DMS 273 treated with DMSO at 0.1 percent for 48 hours (cell line): ENCODE measurements at places on chromosomes 1 and 21.

GRCh38 chr1:63892632-63893395 lies 119.0 kb downstream of the ROR1 start:
- DNase-seq = no peak

DNA sequence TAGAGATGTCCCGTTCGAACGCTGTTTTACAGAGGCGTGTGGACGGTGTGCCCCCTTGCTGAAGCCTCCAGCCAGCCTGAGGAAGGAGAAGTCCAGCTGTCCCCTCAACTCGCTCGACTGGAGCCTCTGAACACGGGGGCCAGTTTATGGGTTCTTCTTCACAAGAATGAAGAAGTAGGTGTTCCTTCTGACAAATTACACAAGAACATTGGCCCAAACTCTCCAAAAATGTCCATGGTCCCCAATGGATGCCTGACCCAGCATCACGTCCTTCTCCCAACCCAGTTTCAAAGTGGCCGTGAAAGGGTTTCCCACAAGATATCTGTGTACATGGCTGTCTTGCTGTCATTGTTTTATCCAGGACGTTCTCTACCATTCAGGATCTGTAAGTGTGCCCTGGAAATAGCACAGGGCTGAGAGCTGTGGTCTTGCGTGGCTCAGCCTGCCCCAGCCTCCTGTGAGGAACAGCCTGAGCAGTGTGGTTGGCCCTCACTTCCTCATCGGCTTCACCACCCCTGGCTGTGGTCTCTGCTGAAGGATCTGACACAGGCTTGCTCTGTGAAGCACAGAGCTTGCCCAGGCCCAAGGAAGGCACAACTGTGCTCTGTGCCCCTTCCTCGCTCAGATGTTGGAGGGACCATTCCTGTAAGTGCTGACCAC lies 1.0 kb upstream of the S100B start:
- no peak for DNase-seq

DNA sequence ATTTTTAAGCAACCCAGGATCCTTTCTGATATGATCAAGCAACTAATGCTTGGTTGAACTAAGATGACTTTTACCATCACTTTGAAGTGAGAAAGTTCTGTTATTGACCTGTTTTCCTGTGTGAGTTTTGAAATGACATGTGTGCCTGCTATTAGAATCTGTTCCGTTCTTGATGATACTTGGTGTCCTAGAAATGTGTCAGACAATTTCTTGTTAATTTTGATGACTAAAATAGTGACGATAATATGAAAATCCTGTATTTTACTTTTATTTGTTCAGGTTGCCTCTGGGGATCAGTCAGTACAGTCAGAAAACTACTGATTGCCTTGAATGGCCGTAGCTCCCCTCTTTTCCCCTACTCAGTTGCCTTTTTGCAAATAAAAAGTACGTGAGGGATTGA lies 228.0 kb downstream of the RYR2 start:
- no peak for DNase-seq

DNA sequence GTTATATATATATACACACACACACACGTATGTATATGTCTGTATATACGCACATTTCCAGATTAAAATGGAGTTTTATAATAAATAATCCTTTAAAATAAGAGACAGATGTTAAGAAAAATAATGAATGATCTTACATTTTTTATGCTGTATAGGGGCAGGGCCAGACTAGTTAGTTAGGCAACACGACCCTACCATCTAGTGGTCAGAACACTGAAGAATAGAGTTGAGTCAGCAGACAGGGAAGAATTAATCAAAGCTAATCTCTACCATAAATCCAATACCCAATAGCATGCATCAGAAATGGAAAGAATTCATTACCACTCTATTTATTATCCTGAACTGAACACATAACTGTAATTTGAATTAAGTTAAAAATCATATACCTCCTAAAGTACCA lies 156.7 kb downstream of the BRINP3 start:
- DNase-seq = peak; percentile 32

DNA sequence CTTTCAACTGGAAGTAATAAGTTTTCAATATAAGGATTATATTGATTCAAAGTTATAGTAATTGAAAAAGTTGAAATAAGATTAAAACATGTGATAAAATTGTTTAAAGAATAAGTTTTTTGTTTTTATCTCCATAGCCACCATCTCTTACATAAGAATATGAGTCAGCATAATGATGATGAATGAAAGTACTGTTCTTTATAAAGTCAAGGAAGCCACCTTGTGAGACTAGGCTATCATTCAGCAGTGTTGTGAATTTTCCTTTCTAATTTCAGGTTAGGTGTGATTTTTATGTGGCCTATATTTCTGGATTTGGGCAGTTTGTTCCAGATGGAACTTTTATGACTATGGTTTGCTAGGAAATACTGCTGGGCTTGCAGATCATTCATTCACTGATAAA lies 22.4 kb upstream of the ASB17 start:
- DNase-seq = no peak

- DNase-seq = peak; percentile 52
These were observed 24.3 kb downstream of the AHCTF1 start for GRCh38 chr1:246907472-246907871.

DNA sequence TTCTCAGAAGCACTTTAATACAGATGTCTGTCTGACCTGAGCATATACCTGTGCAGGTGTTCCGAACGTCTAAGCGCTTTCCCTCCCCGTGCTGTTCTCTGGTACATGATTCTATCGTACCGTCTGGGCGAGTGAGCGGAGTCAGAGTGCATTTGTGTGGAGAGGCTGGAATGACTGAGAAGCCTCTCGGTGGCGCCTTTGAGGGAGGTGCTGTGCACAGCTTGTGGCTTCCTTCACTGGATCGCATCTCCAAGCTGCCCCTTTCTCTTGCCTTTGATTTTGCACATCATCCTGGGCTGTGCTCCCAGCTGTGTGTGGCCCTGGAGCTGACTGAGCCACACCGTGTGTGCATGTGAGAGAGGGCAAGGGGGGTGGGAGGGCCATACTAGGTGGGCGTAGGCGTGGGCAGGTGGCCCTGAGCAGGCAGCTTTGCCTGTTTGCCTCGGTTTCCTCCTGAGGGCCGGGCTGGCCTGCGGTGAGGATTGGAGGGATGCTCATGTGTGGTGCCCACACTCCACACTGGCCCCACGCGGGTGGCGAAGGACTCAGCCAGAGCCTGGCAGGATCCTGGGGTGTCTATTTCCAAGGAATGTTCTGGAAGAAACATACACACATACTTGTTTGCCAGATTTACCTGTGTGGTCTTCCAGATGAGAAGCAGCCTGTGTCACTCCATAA lies 105.3 kb downstream of the ADARB1 start:
- no peak for DNase-seq

DNA sequence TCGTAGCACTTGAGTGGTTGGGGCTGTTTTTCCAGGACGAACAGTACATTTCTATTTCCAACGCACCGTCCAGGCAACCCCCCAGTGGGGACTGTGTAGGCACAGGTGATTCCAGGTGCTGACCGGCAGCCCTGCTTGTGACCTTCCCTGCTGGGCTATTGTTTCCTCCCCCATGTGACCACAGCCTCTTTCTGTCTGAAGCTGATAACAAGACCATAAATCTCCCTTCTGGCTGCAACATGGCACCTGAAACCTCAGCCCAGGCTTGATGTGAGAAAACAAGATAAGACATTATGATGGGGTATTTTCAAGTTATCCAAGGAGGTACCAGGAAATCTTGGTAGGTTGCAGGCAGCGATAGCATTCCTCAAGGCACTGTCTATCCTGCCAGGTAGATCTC lies 48.2 kb downstream of the HLX start:
- DNase-seq = no peak

- no peak for DNase-seq
These were observed 56.1 kb upstream of the F3 start for GRCh38 chr1:94597701-94598100.

DNA sequence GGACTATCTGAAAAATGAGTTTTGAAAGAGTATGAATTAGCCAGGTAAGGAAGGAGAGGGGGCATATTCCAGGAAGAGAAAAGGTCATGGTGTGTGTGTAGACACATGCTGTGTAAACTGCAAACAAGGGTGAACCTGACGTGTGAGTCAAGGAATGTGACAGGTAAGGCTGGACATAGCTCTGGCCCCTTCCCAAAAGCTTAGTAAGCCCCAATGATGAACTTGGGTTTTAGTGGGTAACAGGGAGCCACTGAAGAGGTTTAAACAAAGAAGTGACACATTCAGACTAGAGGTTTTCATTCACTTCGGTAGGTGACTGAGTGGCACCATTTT lies 36.7 kb downstream of the EGLN1 start:
- no peak for DNase-seq

- DNase-seq = no peak
These were observed 139.1 kb downstream of the KAZN start for GRCh38 chr1:14737561-14738094.

DNA sequence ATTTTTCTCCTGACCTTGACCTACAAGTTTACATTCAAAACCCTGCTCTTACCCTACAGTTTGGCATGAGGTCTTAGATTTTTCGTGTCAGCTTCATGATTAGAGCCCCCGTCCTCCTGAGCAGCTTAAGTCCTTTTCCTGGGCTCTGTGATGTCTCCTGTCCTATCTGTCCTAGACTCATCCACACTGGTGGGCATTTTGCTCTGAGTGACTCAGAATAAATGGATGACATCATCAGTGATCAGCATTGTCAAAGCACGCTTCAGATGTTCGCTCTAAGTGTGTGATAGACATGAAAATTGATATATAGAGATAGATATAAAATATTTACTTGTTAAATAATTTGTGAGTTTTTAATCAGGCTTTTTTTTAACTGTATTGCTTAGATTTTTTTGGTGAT lies 21.8 kb downstream of the RGS13 start:
- no peak for DNase-seq

DNA sequence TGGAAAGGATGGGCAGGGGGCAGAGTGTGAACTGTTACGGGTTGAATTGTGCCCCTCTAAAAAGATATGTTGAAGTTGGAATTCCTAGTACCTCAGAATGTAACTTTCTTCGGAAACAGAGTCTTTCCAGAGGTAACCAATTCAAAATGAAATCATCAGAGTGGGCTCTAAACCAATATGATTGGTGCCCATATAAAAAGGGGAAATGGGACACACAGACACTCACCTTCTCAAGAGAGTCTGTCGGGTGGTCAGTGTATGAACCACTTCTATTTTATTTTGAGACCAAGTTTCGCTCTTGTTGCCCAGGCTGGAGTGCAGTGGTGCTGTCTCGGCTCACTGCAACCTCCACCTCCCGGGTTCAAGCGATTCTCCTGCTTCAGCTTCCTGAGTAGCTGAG lies 7.6 kb downstream of the EDARADD start:
- no peak for DNase-seq

DNA sequence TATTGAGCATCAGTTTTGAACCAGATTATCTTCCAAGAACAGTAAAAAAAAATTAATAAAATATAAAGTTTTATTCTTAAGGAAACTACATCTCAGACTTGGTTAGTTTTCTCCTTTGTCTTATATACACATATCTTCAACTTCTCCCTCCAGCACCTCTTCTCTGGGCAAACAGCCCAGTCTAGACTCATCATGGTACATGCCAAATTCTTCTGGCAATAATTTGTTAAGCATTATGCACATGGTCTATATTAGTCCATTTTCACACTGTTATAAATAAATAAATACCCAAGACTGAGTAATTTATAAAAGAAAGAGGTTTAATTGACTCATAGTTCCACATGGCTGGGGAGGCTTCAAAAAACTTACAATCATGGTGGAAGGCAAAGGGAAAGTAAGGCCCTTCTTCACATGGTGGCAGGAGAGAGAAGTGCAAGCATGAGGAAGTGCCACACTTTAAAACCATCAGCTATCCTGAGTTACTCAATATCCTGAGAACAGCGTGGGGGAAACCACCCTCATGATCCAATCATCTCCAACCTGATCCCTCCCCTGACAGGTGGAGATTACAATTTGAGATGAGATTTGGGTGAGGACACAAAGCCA lies 108.7 kb upstream of the RNPC3 start:
- DNase-seq = no peak

DNA sequence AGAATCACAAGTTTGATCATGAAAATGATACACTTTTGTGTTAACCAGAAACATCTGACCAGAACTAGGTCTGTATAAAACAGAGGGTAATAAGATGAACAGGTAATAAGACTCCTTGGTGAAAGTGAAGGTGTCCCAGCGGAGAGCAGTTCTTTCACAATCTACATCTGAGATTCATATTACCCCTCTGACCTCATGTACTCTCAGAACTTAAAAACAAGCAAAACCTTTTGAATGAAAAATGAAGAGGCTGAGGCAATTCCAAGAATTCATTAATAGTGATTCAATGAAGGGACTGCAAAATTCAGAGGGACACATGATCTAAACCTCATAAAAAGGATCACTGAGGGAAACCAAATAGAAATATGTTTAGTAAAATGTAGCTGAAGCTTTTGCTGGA lies 10.9 kb upstream of the MPZL1 start:
- no peak for DNase-seq

DNA sequence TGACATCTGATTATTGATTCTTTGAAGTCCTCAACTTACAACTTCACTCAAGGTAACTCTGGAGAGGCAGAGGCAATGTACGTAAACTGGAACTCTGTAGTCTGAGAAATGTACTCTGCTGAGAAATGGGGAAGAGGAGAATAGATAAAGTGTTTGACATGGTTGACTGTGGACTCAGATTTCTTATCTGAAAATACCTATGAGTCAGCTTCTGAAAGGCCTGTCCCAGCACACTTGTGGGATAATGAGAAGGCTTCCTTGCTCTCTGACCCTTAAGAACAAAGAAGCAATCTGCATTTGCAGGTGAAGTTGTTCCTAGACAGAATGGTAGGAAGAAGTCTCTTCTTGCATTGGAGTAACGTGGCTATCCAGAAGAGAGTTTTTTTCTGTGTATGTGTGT lies 1573.5 kb downstream of the BRINP3 start:
- no peak for DNase-seq

DNA sequence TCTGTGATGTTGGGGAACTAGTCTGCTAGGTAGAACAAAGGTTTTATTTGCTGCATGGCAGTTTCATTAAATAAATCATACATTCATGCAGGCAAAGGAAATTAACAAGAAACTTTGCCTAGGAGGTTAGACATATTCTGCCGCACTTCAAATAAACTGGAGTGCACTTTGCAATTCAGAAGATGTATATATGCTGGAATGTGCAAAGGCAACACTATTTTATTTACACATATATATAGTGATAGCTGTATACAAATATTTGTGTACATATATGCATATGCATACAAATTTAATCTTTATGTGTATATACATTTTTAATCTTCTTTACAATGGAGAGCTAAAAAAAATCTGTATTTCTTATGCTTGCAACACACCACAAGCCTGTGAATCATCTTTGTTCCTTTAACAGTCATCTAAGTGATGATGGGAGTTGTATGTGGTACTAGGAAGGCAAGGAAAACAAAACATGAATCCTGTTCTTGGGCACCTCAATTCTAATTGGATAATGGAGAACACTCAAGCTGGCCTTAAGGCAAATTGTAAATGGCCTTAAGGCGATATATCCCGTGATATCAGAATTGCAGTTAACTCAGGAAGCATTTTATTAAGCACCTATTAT lies 605.8 kb upstream of the CAMK1G start:
- DNase-seq = no peak

GRCh38 chr1:27858072-27858948 lies 14.0 kb upstream of the THEMIS2 start:
- peak; percentile 35 for DNase-seq

GRCh38 chr1:236673289-236673919 lies 12.9 kb upstream of the ACTN2 start:
- no peak for DNase-seq

GRCh38 chr1:5111581-5111980 lies 457.2 kb downstream of the AJAP1 start:
- DNase-seq = no peak
